Effector memory CD8-positive, alpha-beta T cell (primary cell): ENCODE measurements at places on chromosomes 4 and X.

DNA sequence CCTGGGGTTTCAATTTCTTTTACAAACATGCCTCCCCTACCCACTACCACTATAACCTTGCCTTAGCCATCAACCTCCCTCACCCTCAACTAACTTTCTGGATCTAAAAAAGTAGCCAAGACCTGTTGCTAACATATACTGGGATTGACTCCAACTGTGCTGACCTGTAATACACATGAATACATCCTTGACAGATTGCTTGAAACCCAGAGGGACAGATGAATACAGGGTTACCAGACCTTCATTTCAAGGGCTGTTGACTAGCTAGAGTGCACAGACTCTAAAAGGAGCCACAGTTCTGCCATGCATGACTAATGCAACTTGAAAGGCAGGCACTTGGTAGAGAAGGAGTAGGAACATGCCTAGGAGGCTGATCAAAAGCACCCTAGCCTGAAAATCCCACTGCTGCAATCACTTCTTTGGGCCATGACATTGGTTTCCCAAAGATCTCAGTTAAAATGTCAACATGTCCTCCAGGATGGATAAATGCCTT lies 121.0 kb downstream of the PCDH19 start:
- DNase-seq, result no peak

DNA sequence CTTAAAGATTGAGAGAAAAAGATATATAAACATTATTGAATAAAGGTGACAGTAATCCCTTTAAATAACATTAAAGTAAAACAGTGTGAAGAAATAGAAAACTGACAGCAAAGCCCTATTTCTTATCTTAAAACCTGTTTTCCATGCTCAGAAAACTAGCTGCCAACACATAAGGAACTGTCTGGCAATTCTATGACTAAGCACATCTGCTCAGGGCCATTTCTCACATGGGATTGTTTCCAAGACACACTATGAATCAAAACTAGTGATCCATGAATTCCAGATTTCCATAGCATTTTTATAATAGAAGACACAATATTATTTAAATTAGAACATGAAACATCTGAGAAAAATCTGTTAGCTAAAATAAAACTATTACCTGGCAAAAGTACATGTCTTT lies 113.4 kb downstream of the SCLT1 start:
- DNase-seq, result no peak

DNA sequence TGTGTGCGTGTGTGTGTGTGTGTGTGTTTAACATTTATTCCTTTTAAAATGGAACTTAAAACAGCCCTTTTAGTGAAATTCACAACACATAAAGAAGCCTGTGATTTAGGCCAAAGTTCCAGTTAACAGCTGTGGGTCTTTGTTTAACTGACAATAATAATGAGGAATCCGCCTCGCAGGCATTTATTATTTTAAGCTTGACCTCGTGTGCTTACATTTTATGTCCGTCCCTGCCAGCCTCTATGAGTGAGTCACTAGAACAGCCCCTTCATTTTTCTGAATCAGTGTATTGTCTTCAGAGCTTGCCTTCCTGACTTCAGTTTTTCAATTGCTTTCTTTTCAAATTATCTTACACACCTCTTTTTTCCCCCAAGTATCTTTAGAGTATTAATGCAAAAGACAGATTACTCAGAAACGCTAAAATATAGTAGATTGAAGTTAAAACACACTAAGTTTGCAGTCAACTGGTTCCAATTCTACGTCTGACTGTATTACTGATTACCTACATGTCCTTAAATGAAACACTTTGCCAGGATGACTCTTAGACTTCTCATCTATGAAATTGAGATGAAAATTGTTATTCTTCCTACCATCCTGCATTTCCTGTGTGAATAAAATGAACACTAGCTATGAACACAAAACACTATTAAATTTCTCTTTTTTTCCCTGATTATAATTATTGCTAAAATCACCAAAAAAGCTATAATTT lies 319.6 kb upstream of the HS3ST1 start:
- no peak for DNase-seq

DNA sequence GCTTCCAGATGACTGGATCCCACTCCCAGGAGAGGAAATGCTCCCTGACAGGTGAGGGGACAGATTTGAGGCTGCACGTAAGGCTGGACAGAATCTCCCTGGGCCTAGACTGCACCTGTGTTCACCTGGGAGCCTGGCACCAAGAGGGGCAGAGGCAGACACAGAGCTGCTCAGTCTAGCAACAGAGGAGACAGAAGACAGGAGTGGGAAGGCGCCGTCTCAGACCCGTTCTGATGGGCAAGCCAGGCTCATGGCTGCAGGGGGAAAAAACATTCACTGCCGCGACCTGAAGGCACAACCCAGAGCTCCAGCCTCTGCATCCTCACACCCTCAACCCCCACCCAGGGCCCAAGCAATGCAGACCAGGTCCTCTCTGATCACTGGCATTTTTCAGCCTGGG lies 16.8 kb downstream of the BCAP31 start:
- no peak for DNase-seq

DNA sequence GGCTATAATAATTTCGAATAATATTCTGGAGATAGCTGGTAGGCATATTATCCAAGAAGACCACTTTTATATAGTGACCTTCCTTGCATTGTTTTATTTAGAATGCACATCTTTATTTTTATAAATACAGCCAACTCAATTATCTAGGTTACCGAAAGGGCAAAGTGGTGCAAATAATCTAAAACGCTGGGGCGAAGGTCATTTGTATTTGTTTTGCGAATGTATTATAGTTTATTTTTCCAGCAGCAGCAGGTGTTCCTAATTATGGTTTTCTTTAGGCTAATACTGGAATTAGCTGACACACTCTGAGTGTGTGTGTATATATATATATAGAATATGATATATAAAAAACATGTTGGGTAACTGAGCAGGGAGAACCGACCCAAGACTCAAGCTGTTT lies 48.1 kb upstream of the RAP2C start:
- no peak for DNase-seq

GRCh38 chr4:5098176-5098575 lies 46.9 kb downstream of the STK32B start:
- no peak for DNase-seq
